ENCODE measurements at places on chromosomes 12 and 14.

DNA sequence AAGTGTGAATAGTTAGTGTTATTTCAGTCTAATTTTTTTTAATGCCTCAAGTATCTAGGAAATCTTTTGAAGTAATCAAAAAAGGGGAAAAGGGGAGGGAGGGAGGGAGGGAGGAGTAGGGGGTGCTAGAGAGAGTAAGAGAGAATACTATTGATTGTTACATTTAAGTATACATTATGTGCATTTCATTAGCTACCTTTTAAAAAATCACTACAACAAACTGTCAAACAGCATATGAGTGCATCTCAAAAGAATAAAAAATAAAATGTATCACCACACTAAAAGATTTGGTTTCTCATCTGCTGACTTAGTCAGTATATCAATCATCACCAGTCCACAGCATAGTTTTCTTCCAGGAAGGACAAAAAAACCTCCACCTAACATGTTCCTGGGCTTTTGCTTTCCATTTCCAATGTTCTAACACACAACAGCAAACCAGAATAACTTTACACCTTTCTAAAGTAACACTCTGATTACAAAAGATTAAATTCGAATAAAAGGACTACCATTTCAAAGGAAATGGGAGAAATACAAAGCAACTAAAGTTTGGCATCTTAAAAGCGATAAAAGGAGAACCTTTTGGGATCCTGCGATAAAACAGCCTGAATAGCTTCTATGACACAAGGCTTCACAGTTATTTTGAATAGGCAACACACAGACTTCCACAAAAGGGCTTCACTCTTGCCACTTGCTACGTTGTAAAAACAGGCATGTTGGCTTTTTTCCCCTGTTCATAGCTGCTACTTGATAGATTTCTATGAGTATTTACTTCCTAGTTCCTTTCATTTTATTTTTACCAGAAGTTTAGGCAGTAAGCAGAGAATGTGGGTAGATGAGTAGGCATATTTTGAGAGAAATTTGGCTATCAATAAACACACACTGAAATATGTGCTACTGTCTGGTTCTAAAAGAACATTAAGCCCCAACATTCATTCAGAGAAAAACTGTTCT lies 160.9 kb downstream of the EPS8 start:
- no peak for DNase-seq

DNA sequence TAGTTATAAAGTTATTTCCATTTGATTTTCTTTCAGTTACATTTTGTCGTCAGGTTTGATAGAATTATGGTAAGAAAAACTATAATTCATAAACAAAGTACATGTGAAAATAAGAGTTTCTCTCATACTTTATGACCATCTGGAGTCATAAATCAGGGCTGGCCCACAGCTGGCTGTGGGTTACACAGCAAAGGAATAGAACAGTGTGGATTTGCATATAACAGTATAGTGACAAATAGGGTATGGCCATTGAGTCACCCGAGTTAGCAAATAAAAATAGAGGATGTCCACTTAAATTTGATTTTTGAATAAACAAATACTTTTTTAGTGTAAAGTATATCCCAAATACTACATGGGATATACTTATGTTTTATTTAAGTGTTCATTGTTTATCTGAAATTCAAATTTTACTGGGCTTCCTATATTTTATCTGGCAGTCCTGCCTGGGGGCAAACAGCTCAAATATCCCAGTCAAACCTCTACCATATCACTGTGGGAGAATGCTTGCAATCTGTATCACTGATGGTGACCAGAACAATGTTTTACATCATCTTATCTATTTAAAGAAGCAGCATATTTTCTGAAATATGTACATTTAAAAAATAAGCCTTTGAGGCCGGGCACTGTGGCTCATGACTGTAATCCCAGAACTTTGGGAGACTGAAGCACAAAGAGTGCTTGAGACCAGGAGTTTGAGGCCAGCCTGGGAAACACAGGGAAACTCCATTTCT lies 65.5 kb downstream of the KSR2 start:
- no peak for DNase-seq

- DNase-seq: no peak
Measured at GRCh38 chr12:120247183-120247582, 18.3 kb downstream of the PXN start.

DNA sequence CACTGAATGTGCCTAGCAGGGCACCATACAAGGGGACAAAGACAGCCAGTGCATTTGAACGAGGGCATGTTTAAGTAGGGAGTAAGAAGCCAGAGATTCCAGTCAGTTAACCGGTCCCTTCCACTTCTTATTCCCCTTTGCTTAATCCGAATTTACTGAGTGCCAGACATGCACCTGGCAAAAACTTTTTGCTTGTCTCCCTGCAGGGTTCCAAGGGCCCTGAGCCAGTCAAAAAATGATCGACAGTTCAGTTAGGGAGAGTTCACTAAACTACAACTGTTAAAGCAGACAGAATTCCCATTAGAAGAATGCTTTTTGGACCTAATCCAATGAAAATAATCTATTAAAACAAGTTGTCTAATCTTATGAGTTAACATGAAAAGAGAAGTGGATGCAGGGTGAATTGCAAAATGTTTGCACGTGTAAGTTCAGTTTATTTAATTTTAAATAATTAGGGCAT lies 193.8 kb downstream of the TMTC2 start:
- DNase-seq: no peak

DNA sequence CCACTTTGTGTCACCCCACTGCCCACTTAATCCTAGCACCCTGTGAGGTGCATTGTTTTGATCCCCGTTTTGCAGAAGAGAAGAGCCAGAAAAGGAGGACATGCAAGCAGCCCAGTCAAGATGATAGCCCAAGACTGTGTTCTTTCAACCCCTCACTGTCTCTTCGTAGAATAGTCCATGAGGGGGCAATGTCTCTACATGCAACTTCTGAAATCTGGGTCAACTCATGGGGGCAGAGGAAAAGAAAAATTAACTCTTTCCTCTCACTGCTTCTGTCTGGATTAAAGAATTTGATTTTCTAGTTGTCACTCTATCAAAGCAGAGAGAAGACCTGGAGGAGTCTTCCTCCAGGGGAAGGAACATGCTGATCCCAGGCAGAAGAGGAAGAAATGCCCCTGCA lies 229.6 kb upstream of the NOS1 start:
- DNase-seq: no peak

GRCh38 chr12:56676851-56677580 lies 11.1 kb downstream of the PTGES3 start:
- DNase-seq: no peak

GRCh38 chr12:105933671-105934665 lies 204.8 kb downstream of the NUAK1 start:
- DNase-seq: no peak

GRCh38 chr14:67357186-67357968 lies 2.2 kb downstream of the ATP6V1D start:
- DNase-seq: no peak

GRCh38 chr12:25501549-25501948 lies 51.5 kb downstream of the LMNTD1 start:
- DNase-seq: no peak

DNA sequence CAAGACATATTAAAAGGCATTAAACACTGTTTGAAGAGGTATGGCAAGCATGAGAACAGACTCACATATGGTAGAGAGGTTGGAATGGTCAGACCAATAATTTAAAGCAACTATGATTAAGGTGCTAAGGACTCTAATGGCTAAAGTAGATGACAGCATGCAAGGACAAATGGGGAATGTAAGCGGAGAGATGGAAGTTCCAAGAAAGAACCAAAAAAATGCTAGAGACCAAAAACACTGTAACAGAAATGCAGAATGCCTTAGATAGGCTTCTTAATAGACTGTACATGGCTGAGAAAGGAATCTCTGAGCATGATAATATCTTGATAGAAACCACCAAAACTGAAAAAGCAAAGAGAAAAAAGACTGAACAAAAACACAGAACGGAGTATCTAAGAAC lies 77.4 kb downstream of the RIN3 start:
- no peak for DNase-seq

DNA sequence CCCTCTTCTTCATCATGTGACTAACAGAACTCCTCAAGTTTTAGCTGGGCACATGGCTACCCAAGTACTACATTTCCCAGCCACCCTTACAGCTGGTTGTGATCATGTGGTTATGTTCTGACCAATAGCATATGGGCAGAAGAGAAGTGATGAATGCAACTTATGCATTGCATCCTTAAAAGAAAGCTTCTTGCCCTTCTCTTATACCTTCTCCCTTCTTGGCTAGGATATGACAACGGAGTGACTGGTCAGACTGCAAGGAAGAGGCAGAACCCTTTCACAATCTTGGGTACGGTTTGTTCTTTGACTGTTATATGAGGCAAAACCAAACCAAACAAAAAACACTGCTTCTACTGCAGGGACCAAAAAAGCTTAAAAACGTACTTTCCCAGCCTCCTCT lies 66.5 kb upstream of the MAX start:
- no peak for DNase-seq

DNA sequence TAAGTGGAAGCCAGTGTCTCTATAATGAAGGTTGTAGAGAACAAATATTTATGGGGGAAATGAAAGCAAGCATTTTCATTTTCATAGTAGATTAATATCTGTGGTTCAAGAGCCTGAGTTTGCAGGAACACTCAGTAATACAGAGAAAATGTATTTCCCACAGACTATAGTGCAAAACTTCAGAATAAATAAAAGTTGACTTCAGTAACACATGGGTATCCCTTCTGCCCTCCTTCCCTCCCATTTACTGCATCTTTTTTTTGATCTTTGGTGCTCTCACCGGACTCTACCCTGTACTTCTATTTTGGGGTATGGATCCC lies 75.3 kb upstream of the AMN1 start:
- no peak for DNase-seq

- DNase-seq: no peak
Measured at GRCh38 chr14:66514213-66514612, 6.3 kb downstream of the GPHN start.

- DNase-seq: no peak
Measured at GRCh38 chr14:68896132-68896531, 83.0 kb downstream of the ACTN1 start.

DNA sequence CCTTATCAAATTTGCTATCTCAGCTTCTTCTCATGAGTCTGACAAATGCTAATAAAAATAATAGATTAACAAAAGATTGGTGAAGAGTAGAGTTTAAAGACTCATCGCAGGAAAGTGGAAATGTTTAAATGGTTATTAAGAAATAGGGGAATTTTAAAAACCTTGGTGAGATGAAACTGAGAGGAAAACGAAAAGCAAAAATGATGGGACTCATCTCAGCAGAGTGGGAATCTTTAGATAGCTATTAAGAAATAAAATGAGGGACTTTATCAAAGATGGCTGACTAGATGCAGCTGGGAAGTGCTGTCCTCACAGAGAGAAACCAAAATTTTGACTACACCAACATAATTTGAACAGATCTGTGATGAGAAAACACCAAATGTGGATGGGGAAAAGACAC lies 79.2 kb upstream of the CD163 start:
- DNase-seq: no peak

GRCh38 chr12:58252914-58253313 lies 311.5 kb downstream of the ATP23 start:
- DNase-seq: no peak

All from activated CD4-positive, alpha-beta T cell treated with anti-CD3 and anti-CD28 coated beads, Interleukin-2, amount 50 U/mL, for 24 hours (primary cell).